Midbrain (tissue), 1 donor: ENCODE measurements at places on chromosomes 16 and 17.

DNA sequence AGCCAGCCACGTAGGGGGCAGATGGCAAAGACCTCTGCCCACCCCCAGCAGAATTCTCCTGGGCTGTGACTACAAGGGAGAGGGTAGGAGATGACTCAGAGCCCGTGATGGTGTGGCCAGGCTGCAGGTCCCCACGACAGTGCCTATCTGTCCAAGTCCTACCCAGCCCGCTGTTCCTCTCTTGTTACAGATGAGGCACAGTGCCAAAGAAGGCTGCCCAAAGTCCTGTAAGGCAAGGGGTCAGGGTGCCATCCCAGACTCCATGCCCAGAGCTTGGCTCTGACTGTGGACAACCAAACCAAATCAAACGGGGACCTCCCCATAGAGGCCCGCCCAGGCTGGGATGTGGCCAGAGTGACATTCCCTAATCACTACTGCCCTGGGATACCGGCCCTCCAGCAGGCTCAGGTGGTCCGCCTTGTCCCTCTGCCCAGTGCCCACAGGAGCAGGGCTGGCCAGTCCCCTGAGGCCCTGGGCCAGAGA lies 12.6 kb upstream of the BCAR1 start:
- DNase-seq = no peak

GRCh38 chr16:81429045-81429521 lies 15.5 kb upstream of the CMIP start:
- peak; percentile 24 for DNase-seq

DNA sequence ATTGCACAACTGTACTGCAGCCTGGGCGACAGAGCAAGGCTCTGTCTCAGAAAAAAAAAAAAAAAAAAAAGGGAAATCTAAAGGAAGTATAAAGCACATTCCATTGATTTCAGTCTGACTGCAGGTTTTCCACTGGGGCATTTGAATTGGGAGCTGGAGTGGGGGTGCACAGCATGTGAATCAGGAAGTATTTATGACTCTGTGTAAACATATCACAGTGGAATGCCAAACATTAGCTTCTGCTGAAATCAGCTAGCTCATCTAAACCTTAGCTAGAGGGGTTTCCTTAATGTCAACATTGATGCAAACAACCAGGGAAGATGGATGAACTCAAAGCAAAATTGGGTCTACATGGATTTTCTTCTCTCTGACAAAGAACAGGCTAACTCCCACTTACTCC lies 641.0 kb upstream of the EEF2KMT start:
- no peak for DNase-seq

- DNase-seq = no peak
Measured at GRCh38 chr17:32746280-32746679, 130.6 kb downstream of the MYO1D start.

DNA sequence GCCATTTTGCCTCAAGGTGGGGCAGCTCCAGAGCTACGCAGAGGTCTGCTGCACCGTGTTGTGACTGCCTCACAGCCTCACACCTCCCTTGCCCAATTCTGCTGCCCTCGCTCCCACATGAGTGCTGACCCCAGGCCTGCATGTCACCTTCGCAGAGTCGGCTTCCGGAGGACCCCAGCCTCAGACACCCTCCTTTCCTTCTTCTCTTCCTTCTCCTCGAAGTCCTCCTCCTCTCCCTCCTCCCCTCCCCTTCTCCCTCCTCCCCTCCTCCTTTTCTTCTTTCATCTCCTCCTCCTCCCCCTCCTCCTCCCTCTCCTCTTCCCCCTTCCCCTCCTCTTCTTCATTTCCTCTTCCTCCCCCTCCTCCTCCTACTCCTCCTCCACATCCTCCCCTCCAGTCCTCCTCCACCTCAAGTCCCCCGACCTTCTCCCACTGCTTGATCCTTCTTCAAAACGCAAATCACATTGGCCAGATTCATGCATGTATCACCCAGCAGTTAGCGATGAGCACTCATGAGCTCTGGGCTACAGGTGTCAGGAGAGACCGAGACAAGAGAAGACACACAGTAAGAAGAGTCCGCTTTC lies 243.8 kb downstream of the RBFOX3 start:
- DNase-seq = no peak

DNA sequence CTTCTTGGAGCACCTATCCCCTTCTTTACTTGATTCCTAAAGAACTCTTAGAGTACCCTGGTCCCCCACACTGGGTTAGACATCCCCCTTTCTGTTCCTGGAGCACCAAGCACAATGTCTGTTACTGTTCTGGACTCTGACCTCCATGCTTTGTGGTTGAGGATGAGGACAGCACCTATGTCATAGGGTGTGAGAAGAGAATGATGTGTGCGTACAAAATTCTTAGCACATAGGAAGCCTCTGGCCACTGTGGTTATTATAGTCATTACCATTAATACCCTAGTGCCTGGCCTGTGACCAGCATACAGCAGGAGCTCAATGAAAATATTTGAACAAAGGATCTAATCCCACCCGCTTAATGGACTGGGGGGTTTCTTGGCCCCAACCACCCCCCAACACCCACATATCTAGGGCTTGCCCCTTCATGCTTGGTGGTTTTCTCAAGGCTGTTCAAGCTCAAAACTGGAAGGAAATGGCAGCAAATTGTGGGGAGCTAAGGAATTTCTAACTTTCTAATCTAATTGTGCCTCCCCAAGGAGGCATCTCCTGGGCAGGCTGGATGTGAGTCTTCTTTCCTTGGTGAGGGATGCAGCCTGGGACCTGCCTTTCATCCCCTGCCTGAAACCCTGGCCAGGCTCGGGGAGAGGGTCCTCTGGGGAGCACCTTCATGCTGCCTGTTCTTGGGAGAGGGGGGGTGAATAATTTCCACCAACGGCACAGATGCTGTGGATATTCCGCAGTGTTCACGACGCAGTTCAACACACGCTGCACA lies 1.5 kb upstream of the CMIP start:
- no peak for DNase-seq

DNA sequence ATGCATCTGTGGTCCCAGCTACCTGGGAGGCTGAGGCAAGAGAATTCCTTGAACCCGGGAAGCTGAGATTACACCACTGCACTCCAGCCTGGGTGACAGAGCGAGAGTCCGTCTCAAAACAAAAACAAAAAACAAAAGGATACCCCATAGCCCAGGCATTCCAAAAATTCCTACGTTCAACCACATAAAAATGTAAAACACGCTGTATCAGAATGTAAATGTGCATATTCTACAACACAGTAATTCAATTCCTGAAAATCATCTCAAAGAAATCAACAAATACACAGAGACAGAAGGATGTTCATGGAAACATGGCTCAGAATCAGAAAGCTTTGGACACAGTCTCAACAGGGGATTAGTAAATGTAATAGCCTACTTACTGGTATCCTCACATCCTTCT lies 33.0 kb downstream of the COG7 start:
- no peak for DNase-seq

GRCh38 chr16:27699540-27699939 lies 149.6 kb downstream of the KATNIP start:
- no peak for DNase-seq

GRCh38 chr16:259226-259625 lies 16.5 kb downstream of the RGS11 start:
- no peak for DNase-seq

GRCh38 chr17:57667461-57667923 lies 77.6 kb downstream of the CCDC182 start:
- DNase-seq = no peak

GRCh38 chr16:57708168-57708567 lies 13.6 kb downstream of the DRC7 start:
- no peak for DNase-seq

DNA sequence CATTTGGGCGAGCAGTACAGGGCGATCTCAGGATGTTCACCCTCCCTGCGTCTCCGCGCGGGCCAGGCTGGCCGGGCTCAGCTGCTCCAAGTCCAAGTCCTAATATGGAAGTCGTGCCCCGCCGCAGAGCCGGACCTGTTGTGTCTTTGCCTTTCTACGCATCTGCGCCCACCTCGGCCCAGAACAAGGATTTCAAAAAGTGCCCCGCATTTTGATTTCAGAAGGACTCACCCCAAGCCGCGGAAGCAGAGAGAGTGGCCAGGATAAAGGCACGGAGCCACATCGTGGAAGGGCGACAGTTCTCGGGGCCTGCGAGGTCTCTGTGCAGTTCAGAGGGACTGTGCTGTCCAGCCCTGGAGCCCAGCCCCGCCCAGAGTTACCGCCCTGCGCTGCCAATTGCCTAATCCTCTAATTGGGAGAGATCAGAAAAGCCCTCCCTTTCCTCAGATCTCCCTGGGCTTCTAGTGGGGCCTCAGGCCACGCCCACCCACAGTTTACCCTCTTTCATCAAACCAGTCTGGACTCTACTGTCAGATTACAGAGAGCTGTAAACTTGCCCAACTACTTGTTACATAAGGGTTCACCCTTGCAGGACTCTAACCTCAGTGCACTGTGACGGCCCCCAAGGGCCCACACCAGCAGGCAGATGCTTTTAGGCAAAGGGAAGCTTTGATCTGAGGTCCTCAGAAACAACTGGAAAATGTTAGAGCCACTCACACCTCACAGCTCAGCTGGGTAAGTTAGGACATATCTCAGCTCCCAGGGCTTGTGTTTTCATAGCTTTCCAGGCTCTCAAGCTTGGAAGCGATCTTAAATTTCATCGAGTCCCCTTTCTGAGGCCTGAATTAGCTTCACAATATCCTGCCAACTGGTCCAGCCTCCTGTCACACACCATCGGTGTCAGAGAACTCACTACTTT lies at the start of gene CES1:
Gene CES1, minus strand, starts transcription at position 324 of the 919 bp plus-strand sequence. Its CDS starts 41 bp downstream, at position 283.
- no peak for DNase-seq

DNA sequence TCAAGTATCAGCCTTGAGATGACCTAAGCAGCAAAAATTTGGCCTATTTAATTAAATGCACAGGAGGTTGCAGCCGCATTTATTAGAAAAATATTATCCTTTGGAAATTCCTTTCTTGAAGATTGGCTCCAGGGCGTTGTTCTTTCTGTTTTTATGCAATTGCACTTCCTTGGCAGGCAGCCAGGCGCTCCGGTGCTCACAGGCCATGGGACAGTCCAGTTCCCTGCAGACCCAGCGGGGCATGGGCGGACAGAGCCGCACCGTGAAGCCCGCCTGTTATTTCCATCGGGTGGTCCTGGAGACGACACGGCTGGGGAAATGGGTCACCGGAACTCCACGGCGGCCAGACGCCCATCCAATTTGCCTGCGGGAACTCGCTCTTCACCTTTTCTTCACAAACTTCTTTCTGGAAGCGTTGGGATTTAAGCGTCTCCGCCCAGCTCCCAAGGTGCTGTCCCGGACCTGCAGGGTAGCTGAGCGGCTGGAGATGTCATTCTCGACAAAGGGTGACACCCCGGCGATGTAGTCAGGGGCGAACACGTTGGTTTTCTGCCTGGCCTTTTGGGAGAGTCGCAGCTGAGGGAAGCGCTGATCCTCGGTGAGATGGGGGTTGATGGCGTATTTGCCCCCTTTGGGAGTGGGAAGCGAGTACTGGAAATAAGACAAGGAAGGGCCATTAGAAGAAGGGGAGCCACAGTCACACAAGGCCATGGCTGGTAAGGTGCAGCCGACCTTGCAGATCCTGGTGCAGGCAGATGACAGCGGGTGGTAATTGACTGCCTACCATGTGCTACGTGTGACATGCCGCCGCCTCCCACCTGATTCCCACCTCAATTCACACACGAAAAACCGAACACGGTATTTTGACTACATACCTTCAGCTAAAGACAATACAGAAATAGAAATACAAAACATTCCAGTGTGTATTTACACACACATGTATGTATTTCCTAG lies 12.5 kb downstream of the NOB1 start:
- peak; percentile 32 for DNase-seq

- DNase-seq = no peak
Measured at GRCh38 chr16:73823205-73823849, 473.3 kb upstream of the PSMD7 start.

DNA sequence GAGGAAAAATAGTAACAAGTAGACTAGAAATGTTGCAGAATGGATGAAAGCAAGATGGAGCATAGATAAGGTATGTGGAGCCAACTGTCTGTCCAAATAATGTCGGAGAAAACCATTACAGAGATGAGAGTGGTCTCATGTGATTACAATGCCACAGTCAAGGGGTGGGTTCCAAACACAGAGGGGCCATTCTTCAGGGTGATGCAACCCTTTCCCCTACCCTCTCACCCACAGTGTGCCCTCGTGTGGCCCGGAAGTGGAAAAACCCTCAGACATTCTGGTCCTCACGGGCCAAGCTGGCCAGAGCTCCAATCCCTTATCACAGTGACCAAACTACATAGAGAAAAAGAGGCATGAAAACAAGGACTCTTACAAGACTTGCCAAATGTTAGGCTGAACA lies 17.7 kb upstream of the HS3ST3A1 start:
- DNase-seq = no peak

DNA sequence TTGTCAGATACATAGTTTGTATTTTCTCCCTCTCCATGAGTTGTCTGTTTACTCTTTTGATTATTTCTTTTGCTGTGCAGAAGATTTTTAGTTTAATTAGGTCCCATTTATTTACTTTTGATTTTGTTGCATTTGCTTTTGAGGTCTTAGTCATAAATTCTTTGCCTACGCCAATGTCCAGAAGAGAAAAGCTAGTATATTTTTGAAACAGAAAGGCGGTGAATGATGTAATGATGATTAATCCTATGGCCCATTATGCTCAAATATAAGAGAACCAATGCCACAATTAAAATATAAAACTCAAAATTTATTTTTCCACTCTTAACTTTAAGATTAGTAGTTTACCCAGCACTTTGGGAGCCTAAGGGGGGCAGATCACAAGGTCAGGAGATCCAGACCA lies 59.8 kb upstream of the SMIM36 start:
- DNase-seq = no peak

GRCh38 chr17:45240905-45241327 lies 19.2 kb downstream of the FMNL1 start:
- DNase-seq = no peak

DNA sequence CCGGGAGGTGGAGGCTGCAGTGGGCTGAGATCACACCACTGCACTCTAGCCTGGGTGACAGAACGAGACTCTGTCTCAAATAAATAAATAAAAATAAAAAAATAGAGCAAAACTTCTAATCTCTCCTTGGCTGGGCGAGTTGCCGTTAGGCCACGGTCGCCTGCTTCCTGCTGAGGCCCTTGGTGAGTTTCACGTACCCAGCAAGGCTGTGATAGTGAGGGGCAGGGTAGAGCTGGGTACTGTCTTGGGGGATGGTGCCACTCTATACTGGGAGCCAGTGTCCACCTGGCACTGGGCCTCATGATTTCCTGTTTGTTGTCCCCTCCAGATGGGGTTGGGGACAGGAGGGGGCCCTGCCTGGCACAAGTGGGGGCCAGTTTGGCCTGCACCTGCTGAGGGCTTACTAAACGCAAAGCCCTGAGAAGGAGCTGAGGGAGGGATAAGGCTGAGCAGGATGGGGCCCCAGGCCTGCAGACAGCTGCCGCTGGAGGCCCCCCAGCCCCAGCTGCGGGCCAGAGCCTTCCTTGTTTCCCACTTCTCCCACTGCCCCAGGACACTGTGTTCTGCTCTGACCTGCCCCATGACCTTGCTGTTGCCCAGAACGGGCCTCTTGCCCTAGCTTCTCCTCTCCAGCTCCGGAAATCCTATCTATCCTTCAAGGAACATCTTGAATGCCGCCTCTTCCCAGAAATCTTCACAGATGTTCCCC lies 25.4 kb downstream of the GJD3 start:
- DNase-seq = no peak

DNA sequence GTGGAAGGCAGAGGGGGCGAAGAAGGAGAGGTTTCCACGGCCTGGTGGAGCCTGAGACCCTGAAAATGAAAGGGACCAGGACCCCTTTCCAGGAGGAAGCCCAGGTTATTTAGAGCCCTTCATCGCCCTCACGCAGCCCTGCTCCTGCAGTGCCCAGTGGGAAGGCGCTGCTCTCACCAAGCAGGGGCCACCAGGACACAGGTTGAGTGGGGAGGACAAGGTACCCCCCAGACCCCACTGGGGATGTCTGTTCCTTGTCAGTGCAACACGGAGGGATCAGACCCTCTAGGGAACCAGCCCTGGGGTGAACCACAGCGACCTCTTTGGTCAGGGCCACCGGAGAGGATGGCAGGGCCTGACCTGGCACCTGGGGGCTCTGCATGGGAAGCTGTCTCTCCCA lies 163.9 kb downstream of the C16orf95 start:
- DNase-seq = no peak
